ENCODE measurements at places on chromosomes 11 and 22. TPM values are rescaled to one million over a fixed set of nuclear protein-coding genes. Genes with fewer than 3 reads are reported as not detected.
A peak's percentile ranks its signal among the peaks of the same experiment; 100 is the strongest.

DNA sequence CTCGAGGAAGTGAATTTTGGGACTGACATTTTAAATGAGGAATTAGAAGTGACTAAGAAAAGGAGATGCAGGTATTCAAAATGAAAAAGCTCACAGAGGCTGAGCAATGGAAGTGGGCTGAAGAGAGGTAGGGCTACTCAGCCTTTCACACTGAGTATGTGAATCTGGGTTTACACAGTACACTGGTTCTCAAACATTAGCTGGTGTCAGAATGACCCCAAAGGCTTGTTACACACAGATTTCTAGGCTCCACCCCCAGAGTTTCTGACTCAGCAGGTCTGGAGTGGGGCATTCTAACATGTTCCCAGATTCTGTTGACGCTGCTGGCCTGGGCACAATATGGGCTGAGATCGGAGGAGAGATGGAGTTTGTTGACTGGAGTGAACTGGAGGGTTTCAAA lies 32.8 kb downstream of the CADM1 start:
- H3K36me3 ChIP-seq = no peaks in the 10 kb centered on the region
- H3K4me1 ChIP-seq = no peaks in the 10 kb centered on the region
- no peak overlapping the region for H3K4me3 ChIP-seq
- DNase-seq = no peak

- peak overlapping the region; percentile 61 for H3K27ac ChIP-seq
- peaks cover 24% of the 10 kb centered on the region for H3K4me1 ChIP-seq
- no peaks in the 10 kb centered on the region for H3K27me3 ChIP-seq
Measured at GRCh38 chr22:20241579-20242392, 26.3 kb downstream of the RTN4R start.

GRCh38 chr11:78420255-78420764 lies 2.7 kb upstream of the GAB2 start:
- H3K27ac ChIP-seq = peak overlapping the region; percentile 64
- H3K4me3 ChIP-seq = peak overlapping the region; percentile 32
- peaks cover 13% of the 10 kb centered on the region for H3K36me3 ChIP-seq
- H3K4me1 ChIP-seq = peaks cover 58% of the 10 kb centered on the region

DNA sequence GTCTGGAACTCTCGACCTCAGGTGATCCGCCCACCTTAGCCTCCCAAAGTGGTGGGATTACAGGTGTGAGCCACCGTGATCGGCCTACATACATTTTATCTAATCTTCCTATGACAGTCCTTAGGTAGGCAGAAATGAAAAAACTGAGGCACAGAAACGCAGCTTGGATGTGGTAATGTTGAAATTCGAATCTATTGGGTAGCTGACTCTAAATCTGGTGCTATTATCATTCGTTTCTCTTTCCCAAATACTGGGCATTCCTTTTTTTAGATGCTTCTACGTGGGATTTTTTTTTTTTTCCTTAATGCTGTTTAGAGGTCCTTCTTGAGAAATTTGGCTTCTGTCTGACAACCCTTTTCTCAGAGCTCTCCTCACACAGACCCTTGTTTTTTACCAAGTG lies 41.5 kb downstream of the FCHSD2 start:
- H3K4me1 ChIP-seq = peaks cover 10% of the 10 kb centered on the region
- no peak overlapping the region for H3K27ac ChIP-seq
- H3K36me3 ChIP-seq = peaks cover 26% of the 10 kb centered on the region
- no peaks in the 10 kb centered on the region for H3K27me3 ChIP-seq
- H3K4me3 ChIP-seq = no peak overlapping the region

GRCh38 chr11:3169255-3170043 lies 4.3 kb upstream of the OSBPL5 start:
- no peak for DNase-seq
- H3K4me3 ChIP-seq = peak overlapping the region; percentile 58
- peaks cover 32% of the 10 kb centered on the region for H3K27me3 ChIP-seq

DNA sequence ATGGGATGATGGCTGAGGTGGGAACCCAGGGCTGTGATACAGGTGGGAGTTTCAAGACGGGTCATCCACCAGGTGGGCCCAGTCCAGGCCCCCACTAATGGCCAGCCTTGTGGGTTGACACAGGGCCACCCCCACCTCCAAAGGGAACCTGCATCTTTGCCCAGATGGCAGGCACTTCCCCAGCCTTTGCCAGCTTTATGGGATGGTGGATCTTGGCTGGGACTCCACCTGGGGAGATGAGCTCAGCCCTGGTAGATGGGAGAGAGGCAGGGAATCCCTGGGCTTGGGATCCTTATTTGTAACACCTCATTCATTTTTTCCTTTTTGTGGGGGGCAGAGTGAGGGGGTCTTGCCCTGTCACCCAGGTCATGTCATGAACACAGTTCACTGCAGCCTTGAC lies 33.4 kb downstream of the CD82 start:
- no peak overlapping the region for H3K4me3 ChIP-seq
- DNase-seq = no peak
- H3K4me1 ChIP-seq = peaks cover 71% of the 10 kb centered on the region
- no peaks in the 10 kb centered on the region for H3K27me3 ChIP-seq

GRCh38 chr11:100525635-100526034 lies 161.5 kb upstream of the ARHGAP42 start:
- H3K36me3 ChIP-seq = no peaks in the 10 kb centered on the region
- no peak overlapping the region for H3K27ac ChIP-seq
- H3K4me1 ChIP-seq = no peaks in the 10 kb centered on the region
- H3K27me3 ChIP-seq = no peaks in the 10 kb centered on the region
- no peak overlapping the region for H3K4me3 ChIP-seq

- DNase-seq = no peak
- H3K4me1 ChIP-seq = peaks cover 53% of the 10 kb centered on the region
- H3K27ac ChIP-seq = no peak overlapping the region
Measured at GRCh38 chr11:116990061-116990473, 108.2 kb downstream of the SIK3 start.

DNA sequence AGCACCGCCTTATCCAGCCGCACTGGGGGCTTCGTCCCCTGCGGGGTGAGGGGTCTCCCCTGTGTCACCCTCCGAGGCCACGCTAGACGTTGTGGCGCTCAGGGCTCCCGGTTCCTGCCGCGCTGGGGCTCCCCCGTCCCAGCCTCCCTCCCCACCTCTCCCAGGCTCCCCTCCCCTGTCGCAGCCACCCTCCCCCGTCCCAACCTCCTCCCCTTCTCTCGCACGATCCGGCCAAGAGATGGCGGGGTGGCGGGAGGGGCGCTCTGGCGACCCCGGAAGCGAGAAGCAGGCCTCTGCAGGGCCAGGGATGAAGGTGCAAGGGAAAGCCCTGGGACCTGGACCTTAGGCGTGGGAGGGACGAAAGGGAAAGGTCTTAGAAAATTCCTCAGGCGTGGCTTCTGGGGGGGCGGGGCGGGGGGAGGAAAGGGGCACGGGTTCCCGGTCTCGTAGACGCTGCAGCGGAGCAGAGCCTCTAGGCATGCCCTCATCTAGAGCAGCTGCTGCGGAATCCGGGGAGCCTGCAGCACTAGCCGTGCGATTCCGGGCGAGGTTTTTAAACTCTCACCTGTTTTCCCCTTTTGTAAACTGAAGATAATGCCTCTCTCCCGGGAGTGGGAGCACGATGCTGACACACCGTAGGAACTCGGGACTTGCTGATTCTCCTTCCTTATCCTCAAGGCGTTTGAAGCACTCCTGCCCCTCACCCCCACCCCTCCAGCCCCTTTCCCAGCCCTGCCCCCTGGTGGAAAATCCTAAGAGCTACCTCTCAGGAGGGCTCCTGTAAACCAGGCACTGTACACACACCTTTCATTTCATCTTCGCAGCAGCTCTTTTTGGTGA lies 14.4 kb downstream of the KCNJ5 start:
- H3K4me1 ChIP-seq = peaks cover 12% of the 10 kb centered on the region
- H3K27me3 ChIP-seq = peaks cover 77% of the 10 kb centered on the region
- no peaks in the 10 kb centered on the region for H3K36me3 ChIP-seq
- DNase-seq = peak; percentile 75
- no peak overlapping the region for H3K27ac ChIP-seq
- peak overlapping the region; percentile 72 for H3K4me3 ChIP-seq

- H3K27me3 ChIP-seq = no peaks in the 10 kb centered on the region
- H3K4me3 ChIP-seq = no peak overlapping the region
- no peaks in the 10 kb centered on the region for H3K36me3 ChIP-seq
- no peaks in the 10 kb centered on the region for H3K4me1 ChIP-seq
Measured at GRCh38 chr22:21455334-21456089, 11.7 kb upstream of the TMEM191C start.

- no peak overlapping the region for H3K4me3 ChIP-seq
- no peaks in the 10 kb centered on the region for H3K36me3 ChIP-seq
- no peaks in the 10 kb centered on the region for H3K27me3 ChIP-seq
- H3K27ac ChIP-seq = no peak overlapping the region
- no peak for DNase-seq
- no peaks in the 10 kb centered on the region for H3K4me1 ChIP-seq
Measured at GRCh38 chr11:32456864-32457263, 21.5 kb upstream of the WT1 start.

DNA sequence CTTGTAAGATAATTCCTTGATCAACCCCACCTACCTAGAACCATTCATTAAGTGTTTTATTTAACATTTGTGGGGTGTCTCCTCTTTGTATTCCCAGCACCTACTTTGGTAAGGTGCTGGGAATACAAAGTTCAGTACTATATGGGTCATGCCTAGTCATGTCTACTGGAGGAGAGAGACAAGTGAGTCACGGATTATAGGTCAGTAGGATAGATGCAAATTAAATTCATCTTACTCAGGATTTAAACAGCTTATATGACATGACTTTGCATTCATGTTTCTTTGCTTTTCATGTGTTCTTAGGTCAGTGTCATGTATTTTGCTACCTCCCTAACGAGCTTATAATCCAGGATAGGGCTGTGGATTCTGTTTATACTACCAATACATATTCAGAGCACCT lies 3.4 kb upstream of the FADS1 start:
- H3K36me3 ChIP-seq = peaks cover 11% of the 10 kb centered on the region
- no peak overlapping the region for H3K27ac ChIP-seq
- H3K4me3 ChIP-seq = no peak overlapping the region
- H3K4me1 ChIP-seq = peaks cover 10% of the 10 kb centered on the region

GRCh38 chr11:111777094-111778046 lies 11.2 kb upstream of the PPP2R1B start:
- no peak overlapping the region for H3K4me3 ChIP-seq
- no peaks in the 10 kb centered on the region for H3K4me1 ChIP-seq
- H3K27me3 ChIP-seq = no peaks in the 10 kb centered on the region
- H3K27ac ChIP-seq = no peak overlapping the region

GRCh38 chr11:63686926-63687325 lies 5.6 kb downstream of the RTN3 start:
- H3K27ac ChIP-seq = no peak overlapping the region
- H3K36me3 ChIP-seq = peaks cover 5% of the 10 kb centered on the region
- no peaks in the 10 kb centered on the region for H3K27me3 ChIP-seq
- peaks cover 30% of the 10 kb centered on the region for H3K4me1 ChIP-seq

GRCh38 chr22:20143883-20144665 lies 6.8 kb downstream of the CCDC188 start:
- H3K4me3 ChIP-seq = no peak overlapping the region
- H3K27me3 ChIP-seq = no peaks in the 10 kb centered on the region

GRCh38 chr11:120404495-120404894 lies 68.3 kb downstream of the ARHGEF12 start:
- H3K27ac ChIP-seq = no peak overlapping the region
- no peak overlapping the region for H3K4me3 ChIP-seq
- H3K4me1 ChIP-seq = no peaks in the 10 kb centered on the region
- H3K36me3 ChIP-seq = no peaks in the 10 kb centered on the region
- DNase-seq = no peak

GRCh38 chr11:60251485-60252212 lies 8.7 kb upstream of the MS4A4E start:
- H3K36me3 ChIP-seq = no peaks in the 10 kb centered on the region
- no peak overlapping the region for H3K4me3 ChIP-seq
- no peak for DNase-seq
- no peaks in the 10 kb centered on the region for H3K4me1 ChIP-seq
- H3K27ac ChIP-seq = no peak overlapping the region

DNA sequence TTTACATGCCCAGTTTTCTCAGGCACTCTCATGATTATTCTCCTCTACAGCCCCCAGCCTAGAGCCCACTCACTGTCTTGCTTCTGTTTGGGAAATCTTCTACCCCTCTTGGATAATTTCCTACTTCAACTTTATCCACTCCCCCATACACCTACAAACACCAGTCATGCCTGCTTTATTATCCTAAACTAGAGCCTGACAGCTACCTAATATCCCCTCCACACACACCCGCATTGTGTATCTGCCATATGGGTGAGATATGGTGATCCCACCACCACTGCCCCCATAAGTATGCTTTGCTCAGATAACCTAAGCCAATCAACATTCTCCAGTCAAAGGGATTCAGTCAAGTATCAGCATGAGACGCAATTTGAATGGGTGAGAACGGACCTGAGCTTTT lies 15.3 kb upstream of the FJX1 start:
- peaks cover 11% of the 10 kb centered on the region for H3K4me1 ChIP-seq
- peaks cover 17% of the 10 kb centered on the region for H3K27me3 ChIP-seq
- no peak for DNase-seq

- H3K27me3 ChIP-seq = no peaks in the 10 kb centered on the region
- H3K4me1 ChIP-seq = peaks cover 16% of the 10 kb centered on the region
- DNase-seq = peak; percentile 92
- peak within 1 kb of the TSS; percentile 89 for H3K4me3 ChIP-seq
- peak within 1 kb of the TSS; percentile 87 for H3K27ac ChIP-seq
- peaks cover 19% of the 10 kb centered on the region for H3K36me3 ChIP-seq
Measured at GRCh38 chr11:47565340-47566148, at the start of gene PTPMT1. Gene PTPMT1 (plus strand): TSS chr11:47565599. CDS start chr11:47565623, 24 bp downstream.

GRCh38 chr11:92464822-92465221 lies 240.2 kb downstream of the FAT3 start:
- no peaks in the 10 kb centered on the region for H3K4me1 ChIP-seq
- no peak for DNase-seq
- no peak overlapping the region for H3K4me3 ChIP-seq
- peaks cover 3% of the 10 kb centered on the region for H3K27me3 ChIP-seq

DNA sequence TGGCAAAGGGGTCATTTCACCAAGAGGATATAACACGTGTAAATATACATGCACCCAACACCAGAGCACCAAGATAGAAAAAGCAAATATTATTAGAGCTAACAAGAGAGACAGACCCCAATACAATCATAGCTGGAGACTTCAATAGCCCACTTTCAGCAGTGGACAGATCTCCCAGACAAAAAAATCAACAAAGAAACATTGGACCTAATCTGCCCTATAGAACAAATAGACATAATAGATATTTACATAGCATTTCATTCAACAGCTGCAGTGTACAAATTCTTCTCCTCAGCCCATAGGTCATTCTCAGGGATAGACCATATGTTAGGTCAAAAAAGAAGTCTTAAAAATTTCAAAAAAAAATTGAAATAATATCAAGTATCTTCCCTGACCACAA lies 312.8 kb downstream of the TTC28 start:
- peaks cover 23% of the 10 kb centered on the region for H3K4me1 ChIP-seq
- H3K27me3 ChIP-seq = no peaks in the 10 kb centered on the region
- no peak overlapping the region for H3K4me3 ChIP-seq
- H3K27ac ChIP-seq = no peak overlapping the region
- peaks cover 13% of the 10 kb centered on the region for H3K36me3 ChIP-seq
- DNase-seq = no peak

- no peak overlapping the region for H3K27ac ChIP-seq
- H3K4me3 ChIP-seq = no peak overlapping the region
- peaks cover 33% of the 10 kb centered on the region for H3K36me3 ChIP-seq
Measured at GRCh38 chr22:24335496-24335895, 64.9 kb downstream of the SPECC1L start.

- no peak overlapping the region for H3K4me3 ChIP-seq
- H3K27me3 ChIP-seq = peaks cover 14% of the 10 kb centered on the region
- peaks cover 3% of the 10 kb centered on the region for H3K36me3 ChIP-seq
- DNase-seq = no peak
- H3K27ac ChIP-seq = no peak overlapping the region
- H3K4me1 ChIP-seq = no peaks in the 10 kb centered on the region
Measured at GRCh38 chr22:19644314-19645223, 69.7 kb upstream of the SEPTIN5 start.

The GNAZ gene
- 0.83 TPM for total RNA-seq

The MMP7 gene
- total RNA-seq = not detected

The TCN1 gene
- not detected for total RNA-seq

The CECR2 gene
- total RNA-seq = 0.14 TPM

The DGCR6 gene
- total RNA-seq = 1.5 TPM

The SAC3D1 gene
- total RNA-seq = 18.0 TPM

The CBX6 gene
- 180 TPM for total RNA-seq

The FAM180B gene
- 0.19 TPM for total RNA-seq

The MTCH2 gene
- total RNA-seq = 128 TPM

Measured in activated CD4-positive, alpha-beta T cell treated with anti-CD3 and anti-CD28 coated beads, Interleukin-2, amount 10 ng/mL, durations not matched to agents 24 days and 14 days (primary cell).